CD4-positive, alpha-beta T cell treated with Interferon gamma for 1 hour (primary cell): ENCODE measurements at places on chromosomes 5 and 9.

DNA sequence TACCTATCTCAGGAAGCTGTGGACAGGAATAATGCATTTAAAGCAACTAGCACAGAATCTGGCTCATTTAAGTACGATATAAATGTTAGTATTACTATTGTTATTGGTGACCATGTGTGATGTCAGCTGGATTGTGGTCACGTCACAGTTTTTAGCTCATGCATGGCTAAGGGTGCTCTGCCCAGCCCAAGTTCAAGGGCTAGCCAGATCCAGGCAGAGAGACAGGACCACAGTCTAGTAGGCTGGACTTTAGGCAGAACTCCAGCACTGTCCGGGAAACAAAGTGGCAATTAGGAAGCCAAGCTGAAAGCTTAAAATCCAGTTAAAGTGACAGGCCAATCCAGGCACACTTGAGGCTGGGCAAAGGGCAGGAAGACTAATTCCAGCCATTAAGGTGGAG is 273.6 kb downstream of the ADAMTSL1 start:
- no peak for DNase-seq

- DNase-seq = no peak
Observed at GRCh38 chr9:1879501-1879900, 135.6 kb upstream of the SMARCA2 start.

- no peak for DNase-seq
Observed at GRCh38 chr5:127839496-127840197, 136.5 kb downstream of the CCDC192 start.

DNA sequence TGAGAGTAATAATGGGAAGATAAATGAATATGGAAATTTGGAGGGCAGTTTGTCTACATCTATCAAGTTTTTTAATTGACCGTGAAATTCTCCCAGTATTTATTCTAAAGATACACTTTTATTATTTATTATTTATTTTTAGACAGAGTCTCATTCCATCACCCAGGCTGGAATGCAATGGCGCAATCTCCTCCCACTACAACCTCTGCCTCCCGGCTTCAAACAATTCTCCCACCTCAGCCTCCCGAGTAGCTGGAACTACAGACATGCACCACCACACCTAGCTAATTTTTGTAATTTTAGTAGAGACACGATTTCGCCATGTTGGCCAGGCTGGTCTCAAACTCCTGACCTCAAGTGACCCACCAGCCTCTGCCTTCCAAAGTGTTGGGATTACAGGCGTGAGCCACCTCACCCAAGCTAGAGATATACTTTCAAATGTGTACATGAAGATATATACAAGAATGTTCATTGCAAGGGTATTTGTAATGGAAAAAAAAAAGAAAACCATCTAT is 97.7 kb upstream of the SLC12A2 start:
- no peak for DNase-seq

- DNase-seq = no peak
Observed at GRCh38 chr5:157941616-157942015, 82.7 kb upstream of the CLINT1 start.

- no peak for DNase-seq
Observed at GRCh38 chr5:149688406-149688805, 41.7 kb upstream of the PPARGC1B start.

- no peak for DNase-seq
Observed at GRCh38 chr5:128243958-128244582, 160.5 kb downstream of the SLC12A2 start.

DNA sequence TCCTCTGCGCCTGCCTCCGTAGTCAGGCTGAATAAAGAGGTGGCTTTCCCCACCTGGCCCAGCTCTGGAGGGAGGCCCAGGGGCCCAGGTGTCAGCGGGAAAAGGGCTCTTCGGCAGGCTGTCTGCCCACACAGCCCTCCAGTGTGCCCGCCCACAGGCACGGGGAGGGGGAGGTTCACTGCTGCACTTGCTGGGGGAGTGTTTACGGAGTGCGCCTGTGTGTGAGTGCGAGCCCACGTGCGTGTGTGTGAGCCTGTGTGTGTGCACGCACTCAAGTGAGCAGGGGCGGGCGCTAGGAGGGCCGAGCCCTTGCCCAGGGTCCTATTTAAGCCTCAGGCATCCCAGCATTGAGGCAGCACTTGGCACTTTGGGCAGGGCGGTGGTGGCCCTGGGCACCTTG is 10.9 kb downstream of the DNLZ start:
- no peak for DNase-seq

GRCh38 chr5:141771562-141771961 is 89.5 kb upstream of the ARAP3 start:
- no peak for DNase-seq

GRCh38 chr5:178194026-178194425 is 6.9 kb upstream of the GMCL2 start:
- DNase-seq = no peak

DNA sequence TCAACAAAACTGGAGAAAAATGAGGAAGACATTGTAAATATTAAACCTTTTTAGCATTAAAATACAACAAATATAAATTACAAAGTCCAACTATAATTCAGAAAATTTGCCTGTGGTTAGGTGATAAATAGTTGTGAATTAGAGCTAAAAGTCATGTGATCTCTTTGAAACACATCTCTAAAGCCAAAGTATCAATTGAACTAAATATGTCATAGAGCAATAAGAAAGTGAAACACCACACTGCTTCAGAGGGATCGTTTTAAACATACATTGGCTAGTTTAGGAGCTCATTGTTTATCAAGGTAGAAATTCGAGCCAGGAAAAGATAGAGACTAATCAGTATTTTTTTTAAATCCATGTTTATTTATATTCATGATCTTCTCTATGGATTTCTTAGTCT is 606.3 kb upstream of the ITGA1 start:
- DNase-seq = no peak

- peak; percentile 43 for DNase-seq
Observed at GRCh38 chr9:136373300-136374182, at the start of gene CARD9. Gene CARD9 (minus strand): TSS chr9:136373669. CDS start chr9:136372078, 1,591 bp downstream.

DNA sequence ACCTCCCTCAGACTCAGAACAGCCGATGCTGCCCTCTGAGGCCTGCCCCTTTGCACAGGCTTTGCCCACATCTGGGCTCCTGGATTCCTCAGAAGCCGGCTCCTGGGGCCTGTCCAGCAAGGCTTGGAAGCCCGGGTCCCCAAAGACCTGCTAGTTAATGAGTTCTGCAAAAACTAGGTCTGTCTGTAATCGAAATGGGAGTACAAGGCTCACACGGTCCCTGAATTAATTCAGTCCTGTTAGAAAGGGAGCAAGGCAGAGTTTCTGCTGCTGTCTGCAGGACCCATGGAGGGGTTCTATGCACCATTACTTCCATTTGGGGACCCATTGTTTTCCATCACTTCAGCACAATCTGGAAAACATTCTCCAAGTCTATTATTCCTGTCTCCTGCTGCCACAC is 221.8 kb downstream of the MELK start:
- DNase-seq = no peak

DNA sequence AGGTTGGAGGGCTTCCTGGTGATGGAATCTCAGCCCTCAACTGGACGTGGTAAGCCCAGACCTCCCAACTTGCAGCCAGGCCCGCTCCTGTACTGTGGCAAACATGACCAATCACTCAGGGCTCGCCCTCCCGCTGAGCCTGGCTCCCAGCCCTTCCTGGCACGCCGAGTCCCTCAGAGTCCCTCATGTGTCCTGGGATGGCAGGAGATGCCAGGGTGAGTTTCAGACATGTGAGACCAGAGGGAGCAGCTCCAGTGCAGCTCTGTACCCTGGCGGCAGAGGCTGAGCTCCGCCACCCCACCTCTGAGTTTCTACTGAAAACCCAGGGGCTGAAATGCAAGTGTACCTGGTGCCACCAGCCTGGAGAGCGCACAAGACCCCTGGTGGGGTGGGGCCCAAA is 42.0 kb upstream of the RXRA start:
- DNase-seq = no peak

- DNase-seq = no peak
Observed at GRCh38 chr5:39759701-39760100, 334.9 kb upstream of the DAB2 start.

- DNase-seq = no peak
Observed at GRCh38 chr9:127825319-127826051, 22.8 kb downstream of the FPGS start.

GRCh38 chr9:122821278-122821943 is 7.0 kb downstream of the PDCL start:
- DNase-seq = peak; percentile 27
